ENCODE measurements at places on chromosomes 5 and 9.
A peak's percentile ranks its signal among the peaks of the same experiment; 100 is the strongest.

DNA sequence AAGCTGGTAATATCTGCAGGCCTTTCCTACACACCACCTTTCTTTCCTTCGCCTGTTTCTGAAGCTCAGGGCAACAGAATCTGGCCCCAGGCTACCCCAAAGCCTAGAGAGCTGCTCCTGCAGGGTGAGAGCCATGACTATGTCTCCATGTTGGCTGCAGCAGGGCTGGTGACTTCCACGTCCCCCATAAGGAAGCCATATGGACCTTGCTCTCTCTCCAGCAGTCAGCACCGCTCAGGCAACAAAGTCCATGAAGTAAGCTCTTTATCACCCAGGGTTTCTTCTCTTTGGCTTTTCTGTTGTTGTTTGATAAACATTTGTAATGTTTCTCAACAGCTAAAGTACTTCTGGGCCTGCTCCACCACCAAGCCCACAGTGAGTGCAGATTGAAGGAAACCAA lies 125.2 kb downstream of the SLIT3 start:
- no peak for DNase-seq

DNA sequence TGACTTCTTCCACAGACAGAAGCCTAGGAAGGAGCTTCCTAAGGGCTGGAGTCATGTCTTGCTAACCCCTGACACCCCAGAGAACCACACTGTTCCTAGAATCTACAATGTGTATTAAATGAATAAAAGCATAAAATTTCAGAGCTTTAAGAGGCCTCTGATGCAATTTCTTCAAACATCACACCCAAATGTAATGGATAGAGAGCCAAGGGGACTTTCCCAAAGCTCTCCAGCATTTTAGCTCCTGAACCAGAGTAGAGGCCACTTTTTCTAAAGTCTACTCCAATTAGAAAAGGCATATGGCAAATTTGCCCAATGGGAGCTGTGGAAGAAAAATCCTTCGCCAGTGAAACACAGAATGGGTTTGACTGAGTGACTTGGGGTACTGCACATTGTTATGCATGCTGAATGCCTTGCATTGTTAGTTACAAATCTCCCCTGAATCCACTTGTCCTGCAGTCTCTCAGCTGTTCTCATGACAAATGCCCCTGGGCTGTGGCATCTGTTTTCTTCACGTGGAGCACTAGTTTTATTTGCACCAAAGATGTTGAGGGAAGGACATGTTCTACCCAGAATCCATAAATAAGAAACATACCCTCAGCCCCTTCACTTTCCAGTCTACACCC lies 334.0 kb downstream of the ASTN2 start:
- DNase-seq, result no peak

DNA sequence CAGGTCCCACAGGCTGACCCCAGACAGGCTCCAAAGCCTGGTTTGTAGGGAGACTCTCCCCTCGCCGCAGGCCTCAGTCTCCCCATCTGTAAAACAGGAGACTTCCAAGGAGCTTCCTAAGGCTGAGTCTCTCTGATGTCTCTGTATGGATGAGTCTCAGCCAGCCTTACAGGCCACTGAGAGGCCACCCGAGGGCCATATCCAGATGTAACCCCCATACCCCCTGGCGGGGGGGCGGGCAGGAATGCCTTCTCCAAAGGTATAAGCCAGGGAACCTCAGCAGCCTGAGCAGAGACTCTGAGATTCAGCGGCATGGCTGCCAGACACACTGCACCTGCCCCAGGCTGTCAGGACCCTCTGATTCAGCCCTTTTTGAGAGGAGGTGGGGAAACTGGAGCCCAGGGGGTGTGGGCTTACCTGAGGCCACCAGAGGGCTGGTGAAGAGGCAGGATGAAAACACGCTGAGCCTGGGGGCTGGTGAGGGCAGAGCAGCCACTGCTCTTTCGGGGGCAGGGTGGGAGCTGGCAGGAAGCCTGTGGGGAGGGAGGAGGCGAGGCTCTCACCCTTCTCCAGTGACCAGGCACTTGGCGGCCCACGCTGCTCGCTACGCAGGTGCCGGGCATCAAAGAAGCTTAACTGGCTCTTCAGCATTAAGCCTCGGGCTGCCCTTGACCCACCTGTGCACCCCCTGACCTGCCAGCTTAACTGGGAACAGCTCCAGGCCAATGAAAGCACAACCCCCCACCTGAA lies 5.5 kb upstream of the SUSD3 start:
- no peak for DNase-seq

DNA sequence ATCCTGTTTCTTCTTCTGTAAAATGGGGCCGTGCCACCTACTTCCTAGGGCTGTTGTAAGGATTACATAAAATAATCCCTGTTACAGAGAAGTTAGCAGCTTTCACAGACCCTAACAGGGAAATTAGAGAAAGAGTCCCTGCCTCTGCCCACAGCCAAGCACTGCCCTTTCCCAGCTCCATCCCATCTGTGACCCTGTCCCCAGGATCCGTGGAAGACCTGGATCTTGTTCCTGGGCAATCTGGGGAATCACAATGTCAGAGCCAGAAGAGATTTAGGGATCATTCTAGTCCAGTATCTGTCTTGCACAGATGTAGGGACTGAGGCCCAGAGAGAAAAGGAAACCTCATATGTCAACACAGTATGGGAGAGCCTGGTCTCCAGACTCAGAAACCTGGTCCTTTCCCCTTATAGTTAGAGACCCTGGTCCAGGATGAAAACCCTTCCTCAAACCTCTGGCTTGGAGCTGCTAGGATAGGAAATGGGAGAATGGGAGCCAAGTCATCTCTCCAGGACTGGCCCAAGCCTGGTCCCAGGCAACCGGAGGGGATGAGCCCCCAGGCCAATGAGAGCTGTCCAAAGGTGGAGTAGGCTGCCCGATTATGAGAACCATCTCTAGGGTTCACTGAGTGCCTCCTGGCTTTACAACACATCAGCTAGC lies 12.5 kb downstream of the LHX6 start:
- no peak for DNase-seq

DNA sequence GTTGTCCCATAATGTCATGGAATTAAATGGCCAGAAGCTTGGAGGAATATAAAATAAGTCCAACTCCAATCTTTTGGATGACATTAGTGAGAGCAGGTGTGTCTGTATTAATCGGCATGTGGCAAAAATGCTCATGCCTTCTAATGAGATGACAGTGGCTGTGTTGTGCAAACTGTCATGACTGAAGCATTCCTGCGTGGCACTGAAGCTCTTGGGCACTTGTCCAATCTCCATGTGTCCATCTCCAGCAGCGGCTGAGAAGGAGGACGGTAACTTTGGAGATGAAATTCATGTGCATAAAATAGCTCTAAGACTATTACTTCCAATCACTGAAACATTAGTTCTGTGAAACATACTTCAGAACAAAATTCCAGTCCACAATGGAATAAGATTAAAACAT lies 697.5 kb upstream of the GRAMD2B start:
- DNase-seq, result no peak

DNA sequence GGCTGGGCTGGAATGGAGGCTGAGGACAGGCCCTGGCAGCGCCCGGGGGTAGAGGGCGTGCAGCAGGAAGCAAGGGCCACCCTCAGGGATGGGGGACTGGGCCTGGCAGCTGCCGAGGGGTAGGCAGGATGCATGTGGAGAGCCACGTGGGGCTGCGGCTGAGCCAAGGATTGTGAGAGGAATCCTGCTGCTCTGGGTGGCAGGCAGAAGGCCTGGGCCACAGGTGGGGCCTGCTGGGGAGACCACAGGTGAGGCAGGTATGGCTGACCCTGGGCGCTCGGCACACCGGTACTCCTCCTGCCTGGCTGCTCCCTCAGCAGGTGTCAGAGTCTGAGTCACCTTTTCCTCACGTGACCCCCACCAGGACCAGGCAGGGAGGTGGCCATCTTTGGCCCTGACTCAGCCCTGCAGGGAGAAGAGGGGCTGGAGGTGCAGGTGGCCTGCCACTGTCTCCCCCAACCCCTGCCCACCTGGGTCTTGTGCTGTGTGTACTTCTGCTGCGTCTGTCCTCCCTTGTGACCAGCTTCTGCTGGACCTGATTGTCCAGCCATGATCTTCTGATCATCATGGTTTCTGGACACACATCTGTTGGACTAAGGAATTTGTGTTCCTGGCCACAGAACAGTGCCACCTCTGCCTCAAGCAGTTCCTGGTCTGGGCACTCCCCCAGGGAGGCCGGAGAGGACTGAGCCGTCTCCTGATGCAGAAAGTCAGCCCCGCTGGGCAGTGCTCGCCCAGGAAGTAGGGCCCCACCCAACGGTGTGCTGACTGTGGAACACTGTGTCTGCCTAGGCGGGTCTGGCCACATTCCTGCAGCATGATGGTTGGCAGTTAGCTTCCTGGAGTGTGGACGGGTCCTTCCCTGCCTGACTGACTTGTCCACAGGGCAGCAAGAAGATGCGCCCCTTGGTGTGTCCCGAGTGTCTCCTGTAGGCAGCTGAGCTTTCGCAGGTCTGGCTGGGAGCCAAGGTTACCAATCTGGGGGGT lies 6.4 kb downstream of the ARRDC1 start:
- peak; percentile 93 for DNase-seq

DNA sequence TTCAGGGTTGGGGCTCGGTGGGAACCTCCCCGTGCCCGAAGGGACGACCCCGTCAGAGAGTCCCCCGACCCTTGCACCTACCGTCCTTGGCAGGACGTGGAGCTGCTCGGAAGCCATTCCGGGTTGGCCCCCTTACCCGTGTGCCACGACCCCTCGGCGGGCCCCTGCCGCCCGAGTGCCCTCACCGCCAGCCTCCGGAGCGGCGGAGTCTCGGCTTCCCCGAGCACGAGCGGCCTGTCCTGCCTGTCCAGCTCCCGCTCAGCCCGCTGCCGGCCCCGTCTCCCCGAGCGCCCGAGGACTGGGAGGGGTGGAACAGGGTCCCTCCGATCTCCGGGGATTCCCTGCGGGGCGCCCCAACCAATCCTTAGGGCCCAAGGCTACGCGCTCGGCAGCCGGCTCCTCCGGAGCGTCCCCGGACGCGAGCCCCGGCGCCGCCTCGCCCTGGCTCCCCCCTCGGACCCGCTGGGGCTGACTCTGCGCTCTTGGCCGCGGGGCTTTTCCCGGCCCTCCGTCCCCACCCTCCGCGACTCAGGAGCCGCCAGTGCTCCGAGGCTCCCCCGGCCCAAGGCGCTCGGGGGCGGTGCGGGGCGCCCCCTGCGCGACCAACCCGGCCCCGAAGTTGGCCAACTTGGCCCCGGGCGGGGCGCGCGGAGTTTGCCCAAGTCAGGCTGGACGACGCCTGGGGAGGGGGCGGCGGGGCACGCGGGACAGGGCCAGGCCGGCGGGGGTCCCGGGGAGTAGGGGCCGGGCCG lies 654 bp downstream of the ADAMTS2 start:
- no peak for DNase-seq

DNA sequence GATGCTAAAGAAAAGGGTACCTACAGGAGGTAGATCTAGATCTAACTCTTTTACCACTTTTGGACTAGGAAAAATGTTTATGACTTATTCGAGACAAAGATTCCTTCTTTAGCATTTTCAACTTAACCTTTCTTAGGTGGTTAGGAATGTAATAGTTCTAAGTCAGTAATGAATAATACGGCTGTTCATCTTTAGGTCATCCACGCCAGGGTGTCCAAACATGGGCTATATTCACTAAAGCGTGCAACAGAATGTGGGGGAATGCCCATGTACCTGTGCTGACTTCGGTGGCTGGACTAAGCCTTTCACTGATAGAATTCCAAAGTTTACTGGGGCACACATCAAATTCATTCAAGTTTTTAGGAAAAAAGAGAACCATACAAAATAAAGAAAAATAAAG lies 164.7 kb downstream of the TSSK1B start:
- DNase-seq, result no peak

DNA sequence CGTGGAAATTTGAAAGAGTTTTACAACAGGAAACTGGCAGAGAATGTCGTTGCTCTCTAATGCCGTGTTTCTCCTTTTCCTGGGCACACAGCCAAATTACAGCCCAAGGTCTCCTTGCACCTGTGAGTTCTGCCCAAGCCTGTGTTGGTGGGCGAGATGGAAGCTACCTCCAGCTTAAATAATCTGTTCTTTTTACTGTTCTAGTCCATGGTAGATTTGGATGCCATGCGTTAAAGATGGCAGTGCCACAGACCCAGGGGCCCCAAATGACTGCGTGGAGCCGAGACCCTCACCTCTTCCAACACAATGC lies 92.6 kb upstream of the IRX4 start:
- DNase-seq, result no peak

DNA sequence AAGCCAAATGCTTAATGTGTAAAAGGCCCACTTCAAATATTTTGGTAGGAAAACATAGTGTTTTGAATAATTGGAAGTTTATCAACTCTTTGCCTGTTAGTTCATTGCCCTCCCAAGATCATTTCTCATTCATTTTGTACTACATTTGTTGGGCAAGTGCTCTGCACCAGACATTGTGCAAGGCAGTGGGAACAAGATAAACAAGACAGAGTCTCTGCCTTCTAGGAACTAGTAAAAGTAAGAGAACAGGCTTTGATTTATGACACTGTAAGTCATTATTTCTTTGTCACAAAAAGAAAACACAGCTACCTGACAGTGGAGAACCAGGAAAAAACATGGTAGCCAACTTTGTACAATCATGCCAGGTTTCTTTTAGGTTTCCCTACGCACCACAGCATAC lies 63.7 kb upstream of the PAM start:
- DNase-seq, result no peak

DNA sequence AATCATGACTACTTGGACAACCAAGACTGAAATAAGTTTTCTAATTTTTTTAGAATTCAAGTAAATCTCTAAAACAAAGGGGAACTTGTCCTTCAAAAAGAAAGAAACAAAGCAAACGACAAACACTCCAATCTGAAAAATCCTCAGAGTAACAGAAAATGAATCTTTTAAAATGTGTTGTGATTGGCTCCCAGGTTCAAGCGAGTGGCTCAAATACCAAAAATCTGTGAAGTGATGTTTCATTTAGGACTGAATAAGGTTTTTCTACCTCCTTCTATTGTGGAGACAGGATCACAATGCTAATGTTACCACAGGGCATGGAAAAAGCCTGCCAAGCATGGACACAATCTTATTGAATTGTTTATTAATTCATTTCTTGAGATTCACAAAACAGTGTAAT lies 415.7 kb downstream of the RAB3C start:
- DNase-seq, result no peak

GRCh38 chr5:146233441-146233840 lies 30.0 kb downstream of the RBM27 start:
- DNase-seq, result no peak

DNA sequence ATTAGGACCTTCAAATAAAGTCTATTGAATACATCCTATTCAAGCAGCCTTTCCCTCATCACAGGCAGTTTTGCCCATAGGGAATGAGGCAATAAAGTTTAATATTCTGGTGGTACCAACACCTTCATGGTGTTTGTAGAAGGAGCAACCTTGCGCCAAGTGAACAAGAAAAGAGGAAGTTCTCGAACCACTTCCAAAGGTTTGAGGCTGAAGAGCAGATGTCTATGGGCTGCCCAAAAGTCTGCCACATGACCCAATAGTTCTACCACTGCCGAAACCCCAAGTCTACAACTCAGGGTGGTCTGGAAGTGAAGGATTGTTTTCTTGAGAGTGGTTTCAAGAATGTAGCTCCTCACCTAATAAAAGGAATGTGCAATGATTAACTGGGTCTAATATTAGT lies 123.1 kb downstream of the NPR3 start:
- no peak for DNase-seq

- DNase-seq, result no peak
These were observed 7.5 kb upstream of the CNOT6 start for GRCh38 chr5:180486636-180487149.
